ENCODE measurements at places on chromosomes 11 and 22. TPM values are rescaled to one million over a fixed set of nuclear protein-coding genes. Genes with fewer than 3 reads are reported as not detected.

Gene OR5D13
- total RNA-seq: not detected

Gene HBB
- not detected for total RNA-seq

Gene MIAT
- 277 TPM for total RNA-seq

Gene MMP8
- total RNA-seq: not detected

Gene SEZ6L
- 0.22 TPM for total RNA-seq

Gene MAJIN
- 0.06 TPM for total RNA-seq

- DNase-seq: no peak
Observed at GRCh38 chr11:118851970-118852369, 31.7 kb upstream of the CXCR5 start.

GRCh38 chr11:9187616-9188015 lies 77.5 kb downstream of the DENND5A start:
- peak; percentile 31 for DNase-seq

DNA sequence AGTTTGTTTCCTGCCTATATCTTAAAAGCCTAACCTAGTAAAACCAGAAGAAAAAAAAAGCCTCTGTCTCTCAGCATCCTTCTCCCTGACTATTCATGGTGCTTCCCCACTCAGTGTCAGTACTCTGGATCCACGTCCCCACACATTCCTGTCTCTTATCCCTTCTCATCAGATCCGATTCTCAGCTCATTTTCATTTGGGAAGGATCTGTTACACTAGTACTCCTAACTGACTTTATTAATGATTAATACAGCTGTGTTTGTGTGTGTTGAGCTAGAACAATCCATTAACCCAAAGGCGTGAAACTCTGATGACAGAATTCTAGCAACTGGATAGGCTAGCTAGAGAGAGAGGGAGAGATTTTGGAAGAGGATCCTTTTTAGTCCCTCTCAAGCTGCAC lies 1.5 kb downstream of the PRRG4 start:
- DNase-seq: no peak

DNA sequence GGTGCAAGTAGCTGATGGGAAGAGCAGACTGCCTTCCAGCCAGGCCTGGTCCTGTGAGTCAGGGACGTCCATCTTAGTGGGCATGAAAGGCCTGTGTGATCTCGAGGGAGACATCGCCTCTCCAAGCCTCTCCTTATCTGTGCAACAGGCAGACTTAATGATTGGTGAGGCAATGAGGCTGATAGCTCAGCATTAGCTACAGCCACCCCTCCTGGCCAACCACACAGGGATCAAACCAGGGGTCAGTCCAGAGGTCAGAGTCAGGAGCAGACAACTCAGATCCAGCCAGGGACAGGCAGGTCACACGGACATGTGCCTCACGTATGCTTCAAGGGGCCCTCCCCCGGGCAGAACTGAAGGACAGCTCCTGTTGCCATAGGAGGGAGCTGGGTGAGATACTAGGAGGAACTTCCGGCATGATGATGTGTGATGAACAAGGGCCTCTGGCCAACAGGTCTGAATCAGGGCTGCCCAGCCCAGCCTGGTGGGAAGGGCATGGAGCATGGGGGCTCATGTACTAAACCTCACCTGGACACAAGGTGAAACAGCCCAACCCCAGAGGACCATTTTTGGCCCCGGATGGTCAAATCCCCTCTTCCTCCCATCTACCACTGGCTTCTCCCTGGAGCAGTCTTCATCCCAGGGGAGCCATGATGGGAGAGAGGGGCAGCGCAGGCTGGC lies 2.8 kb upstream of the APOC3 start:
- no peak for DNase-seq

DNA sequence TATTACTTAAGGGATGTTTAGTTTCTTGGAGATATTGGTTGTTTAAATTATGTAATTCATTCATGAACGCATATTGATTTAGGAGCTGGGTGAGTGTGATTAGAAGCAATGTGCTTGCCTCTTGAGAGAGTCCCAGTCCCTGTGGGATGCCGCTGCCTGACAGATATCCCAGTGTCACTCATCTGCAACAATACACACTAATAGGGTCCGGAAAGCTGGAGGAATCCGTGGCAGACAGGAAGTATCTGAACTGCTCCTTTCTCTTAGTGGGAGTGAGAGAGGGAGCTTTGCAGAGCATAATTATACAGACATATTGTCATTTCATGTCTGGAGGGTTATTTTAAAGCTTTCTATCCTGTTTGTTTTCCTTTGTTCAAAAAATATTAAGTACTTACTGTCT lies 17.4 kb downstream of the AMOTL1 start:
- DNase-seq: peak; percentile 28

DNA sequence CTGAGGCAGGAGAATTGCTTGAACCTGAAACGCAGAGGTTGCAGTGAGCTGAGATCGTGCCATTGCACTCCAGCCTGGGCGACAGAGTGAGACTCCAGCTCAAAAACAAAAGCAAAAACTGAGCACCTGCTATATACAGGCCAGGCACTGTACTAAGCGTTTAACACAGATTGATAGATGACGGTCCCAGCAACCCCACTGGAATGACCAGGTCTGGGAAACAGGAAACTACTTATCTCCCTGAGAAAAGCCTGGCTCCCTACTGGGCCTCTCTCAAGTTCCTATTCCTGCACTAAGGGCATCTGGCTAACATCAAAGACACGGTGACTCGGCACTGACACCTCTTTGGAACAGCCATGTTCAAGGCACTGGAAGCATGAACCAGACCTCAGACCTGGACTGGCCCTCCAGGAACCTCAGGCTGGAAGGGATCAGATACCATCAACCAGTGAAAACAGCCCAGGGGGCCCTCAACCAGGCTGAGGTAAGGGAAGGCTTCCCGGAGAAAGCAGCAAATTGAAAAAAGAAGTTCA lies 16.6 kb downstream of the ARAP1 start:
- no peak for DNase-seq

DNA sequence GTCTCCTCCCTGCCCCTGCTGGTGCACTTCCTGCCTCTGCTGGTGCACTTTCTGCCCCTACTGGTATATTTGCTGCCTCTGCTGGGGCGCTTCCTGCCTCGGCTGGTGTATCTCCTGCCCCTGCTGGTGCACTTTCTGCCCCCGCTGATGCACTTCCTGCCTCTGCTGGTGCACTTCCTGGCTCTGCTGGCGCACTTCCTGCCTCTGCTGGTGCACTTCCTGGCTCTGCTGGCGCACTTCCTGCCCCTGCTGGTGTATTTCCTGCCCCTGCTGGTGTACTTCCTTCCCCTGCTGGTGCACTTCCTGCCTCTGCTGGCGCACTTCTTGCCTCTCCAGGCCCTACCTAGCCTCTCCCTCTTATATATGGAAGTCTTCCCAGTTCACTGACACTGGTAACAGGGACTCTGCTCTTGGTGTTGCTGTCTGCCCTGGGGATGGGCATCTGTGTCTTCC lies 10.1 kb downstream of the MTFP1 start:
- DNase-seq: no peak

DNA sequence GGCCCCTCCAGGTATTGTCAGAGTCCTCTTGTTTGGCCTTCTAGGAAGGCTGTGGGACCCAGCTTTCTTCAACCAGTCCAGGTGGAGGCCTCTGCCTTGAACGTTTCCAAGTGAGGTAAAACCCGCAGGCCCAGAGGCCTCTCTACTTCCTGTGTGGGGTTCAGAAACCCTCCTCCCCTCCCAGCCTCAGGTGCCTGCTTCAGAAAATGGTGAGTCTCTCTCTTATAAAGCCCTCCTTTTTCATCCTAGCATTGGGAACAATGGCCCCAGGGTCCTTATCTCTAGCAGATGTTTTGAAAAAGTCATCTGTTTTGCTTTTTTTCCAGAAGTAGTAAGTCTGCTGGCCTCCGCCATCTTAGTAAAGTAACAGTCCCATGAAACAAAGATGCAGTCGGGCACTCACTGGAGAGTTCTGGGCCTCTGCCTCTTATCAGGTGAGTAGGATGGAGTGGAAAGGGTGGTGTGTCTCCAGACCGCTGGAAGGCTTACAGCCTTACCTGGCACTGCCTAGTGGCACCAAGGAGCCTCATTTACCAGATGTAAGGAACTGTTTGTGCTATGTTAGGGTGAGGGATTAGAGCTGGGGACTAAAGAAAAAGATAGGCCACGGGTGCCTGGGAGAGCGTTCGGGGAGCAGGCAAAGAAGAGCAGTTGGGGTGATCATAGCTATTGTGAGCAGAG lies at the start of gene CD3E:
CD3E (plus strand) TSS at position 163 of the 681 bp plus-strand sequence; CDS start at position 386, 223 bp downstream.
- DNase-seq: no peak

- no peak for DNase-seq
Observed at GRCh38 chr11:33018840-33019239, 3.2 kb downstream of the DEPDC7 start.

- DNase-seq: no peak
Observed at GRCh38 chr11:94676814-94677213, 91.3 kb upstream of the AMOTL1 start.

GRCh38 chr11:125638315-125638714 lies 13.4 kb downstream of the CHEK1 start:
- no peak for DNase-seq

All from neural progenitor cell (in vitro differentiated cells).